ENCODE measurements at places on chromosomes 2 and 18.

- no peak for DNase-seq
Observed at GRCh38 chr2:11187731-11188130, 32.5 kb downstream of the SLC66A3 start.

DNA sequence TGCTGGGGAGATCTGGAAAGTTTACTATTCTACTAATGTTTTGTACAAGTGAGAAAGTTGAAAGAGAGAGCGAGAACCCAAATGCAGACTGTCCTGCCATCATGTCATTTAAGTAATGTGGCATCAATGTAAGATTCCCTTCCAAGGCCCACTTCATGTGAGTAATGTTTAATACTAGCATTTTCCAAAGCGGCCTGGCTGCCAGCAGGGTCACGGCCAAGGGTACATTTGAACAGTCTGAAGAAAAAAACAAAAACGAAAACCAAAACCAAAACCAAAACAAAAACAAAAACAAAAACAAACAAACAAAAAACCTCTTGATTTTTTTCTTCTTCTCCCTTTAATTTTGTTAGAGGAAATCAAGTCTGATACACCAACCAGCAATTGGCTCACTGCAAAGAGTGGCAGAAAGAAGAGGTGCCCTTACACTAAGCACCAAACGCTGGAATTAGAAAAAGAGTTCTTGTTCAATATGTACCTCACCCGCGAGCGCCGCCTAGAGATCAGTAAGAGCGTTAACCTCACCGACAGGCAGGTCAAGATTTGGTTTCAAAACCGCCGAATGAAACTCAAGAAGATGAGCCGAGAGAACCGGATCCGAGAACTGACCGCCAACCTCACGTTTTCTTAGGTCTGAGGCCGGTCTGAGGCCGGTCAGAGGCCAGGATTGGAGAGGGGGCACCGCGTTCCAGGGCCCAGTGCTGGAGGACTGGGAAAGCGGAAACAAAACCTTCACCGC, 2.2 kb downstream of the HOXD10 start:
- DNase-seq: no peak

DNA sequence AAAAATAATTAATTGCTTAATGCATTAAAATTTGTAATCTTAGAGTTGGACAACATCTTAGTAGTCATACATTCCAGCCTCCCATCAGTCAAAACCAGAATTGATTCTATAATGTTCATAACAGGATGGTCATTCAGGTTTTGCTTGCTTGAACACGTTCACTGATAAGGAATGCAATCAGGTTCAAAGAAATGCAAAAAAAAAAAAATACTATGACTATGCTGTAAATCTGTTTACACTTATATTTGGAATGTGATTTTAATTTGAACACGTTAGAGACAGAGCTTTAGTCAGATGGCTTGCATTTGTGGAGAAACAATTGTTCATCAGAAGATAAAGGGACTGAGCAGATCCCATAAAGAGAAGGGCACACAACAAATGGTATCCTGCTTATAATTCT, 131.3 kb upstream of the UNC80 start:
- DNase-seq: no peak

DNA sequence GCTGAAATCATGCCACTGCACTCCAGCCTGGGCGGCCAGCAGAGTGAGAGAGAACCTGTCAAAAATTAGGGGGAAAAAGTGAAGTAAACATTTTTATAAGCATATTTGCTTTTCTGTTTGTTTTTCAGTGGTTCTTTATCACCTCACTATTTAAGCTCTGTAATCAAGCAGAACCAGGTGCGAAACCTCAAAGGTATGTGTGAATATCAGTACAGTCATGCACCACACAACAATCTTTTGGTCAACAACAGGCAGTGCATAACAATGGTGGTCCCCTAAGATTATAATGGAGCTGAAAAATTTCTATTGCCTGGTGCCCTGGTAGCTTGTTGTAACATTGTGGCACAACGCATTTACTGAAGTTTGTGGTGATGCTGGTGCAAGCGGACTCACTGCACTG, 167.4 kb upstream of the STON1 start:
- DNase-seq: no peak

GRCh38 chr2:106759966-106760365, 126.0 kb downstream of the ST6GAL2 start:
- no peak for DNase-seq

DNA sequence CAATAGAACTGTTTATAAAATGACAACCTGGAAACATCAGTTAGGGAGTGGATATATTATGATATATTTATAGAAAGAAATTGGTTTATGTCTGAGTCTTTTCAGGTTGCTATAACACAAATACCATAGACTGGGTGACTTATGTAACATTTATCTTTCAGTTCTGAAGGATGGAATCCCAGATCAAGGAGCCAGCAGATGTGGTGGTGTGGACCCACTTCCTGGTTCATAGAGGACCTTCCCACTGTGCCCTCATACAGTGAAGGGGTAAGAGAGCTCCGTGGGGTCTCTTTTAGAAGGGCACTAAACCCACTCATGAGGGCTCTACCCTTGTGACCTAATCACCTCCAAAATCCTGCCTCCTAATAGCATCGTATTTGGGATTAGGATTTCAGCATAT, 86.7 kb downstream of the BCL2 start:
- no peak for DNase-seq

GRCh38 chr2:241893265-241893664, 23.7 kb downstream of the RTP5 start:
- no peak for DNase-seq

DNA sequence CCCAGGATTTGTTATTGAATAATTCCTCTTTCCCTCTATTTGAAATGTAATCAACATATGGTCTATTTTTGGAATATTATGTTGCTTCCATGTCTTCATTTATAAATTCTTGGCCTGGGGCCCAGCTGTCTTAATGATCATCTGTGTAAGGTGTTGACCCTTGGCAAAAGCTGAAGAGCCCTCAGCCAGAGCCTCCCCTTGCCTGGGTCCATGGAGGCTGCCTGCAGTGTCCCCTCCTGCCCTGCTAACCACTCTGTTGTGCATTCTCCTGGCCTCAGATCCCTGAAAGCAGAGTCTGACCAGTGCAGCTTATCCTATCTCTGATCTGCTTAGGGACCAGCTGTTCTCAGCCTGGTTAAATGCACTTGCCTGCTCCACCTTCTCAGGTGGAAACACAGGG, 226.1 kb upstream of the APCDD1 start:
- DNase-seq: no peak

GRCh38 chr2:140624200-140624599, 1506.6 kb downstream of the LRP1B start:
- no peak for DNase-seq

DNA sequence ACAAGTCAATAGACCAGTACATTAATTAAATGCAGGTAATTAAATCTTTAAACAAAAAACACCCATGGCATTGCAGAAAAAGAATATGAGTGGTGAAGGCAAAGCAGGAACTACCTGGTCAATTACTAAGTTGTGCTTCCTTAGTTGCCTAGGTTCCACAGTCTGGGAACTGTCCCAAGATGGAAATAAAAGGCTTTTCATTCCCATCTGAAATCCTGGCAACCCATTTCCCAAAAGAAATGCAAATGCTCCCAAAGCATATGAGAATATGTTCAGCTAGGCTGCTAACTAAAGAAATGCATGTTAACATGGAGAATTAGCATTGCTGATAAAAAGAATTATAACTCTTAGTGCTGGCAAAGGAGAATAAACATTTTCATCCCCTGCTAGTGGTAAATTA, 177.8 kb downstream of the TMEM163 start:
- DNase-seq: no peak

- DNase-seq: no peak
Observed at GRCh38 chr2:6183226-6183625, 491.0 kb downstream of the SOX11 start.

- no peak for DNase-seq
Observed at GRCh38 chr2:235554385-235554784, 60.5 kb downstream of the AGAP1 start.

DNA sequence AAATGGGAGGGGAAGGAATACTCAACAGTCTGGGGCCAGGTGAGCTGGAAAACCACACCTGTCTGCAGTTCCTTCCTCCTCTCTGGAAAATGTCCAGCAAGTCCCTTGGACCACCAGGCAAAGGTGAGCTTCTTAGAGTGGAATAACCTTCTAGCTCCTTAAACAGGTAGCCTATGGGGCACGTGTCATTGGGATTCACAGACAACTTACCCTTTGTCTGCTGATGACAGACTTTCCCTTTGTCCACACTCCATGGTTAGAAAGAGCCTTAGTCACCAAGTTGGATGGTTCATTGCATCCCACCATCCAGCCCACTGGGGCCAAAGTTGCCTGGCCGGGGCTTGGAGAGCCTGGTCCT, 98.0 kb upstream of the ITGA6 start:
- DNase-seq: no peak

DNA sequence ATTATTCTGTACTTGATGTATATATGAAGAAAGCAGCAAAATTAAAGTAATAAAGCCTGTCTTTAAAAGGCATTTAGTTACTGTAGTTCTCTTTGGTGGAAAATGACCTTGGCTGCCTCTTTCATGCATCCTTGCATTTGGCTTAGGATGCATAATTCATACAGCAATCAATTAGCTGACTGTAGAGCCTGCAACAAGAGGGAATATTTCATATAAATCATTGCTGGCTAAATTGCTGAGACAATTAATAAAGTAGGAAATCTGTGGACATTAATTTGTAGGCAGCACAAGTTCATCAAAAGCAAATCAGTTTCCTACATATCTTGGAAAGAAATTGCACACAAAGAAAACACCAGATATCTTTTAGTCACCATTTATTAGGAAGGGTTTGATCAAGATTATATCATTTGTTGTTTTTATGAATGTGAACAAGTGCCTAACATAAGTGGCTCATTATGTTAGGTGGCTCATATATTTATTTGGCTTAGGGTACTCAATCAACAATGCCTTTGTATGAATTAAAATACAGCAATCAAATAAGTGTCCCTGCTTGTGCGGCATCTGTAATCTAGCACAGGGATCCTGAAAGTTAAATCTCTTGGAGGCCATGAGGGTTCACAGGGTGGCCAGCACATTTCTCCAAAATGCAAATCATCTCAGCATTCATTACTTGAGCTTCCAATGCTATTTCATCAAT, 220.4 kb upstream of the SPOPL start:
- no peak for DNase-seq

DNA sequence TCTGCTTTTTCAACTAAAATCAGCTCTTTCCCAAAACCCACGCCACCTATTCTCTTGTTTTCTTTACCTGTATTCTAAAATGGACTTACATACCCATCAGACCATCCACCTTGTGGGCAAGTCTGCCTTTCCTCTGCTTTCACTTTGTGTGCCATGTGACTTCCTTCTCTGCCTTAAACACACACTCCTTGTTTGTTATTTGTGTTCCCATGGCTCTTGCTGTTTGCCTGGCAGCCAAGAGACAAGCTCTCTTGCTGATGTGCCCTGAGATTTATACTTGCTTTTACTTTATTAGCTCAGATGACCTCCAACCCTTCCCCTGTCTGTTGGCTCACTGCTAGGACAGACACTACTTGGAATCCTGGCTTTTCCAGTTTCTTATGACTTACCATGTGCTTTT, 309.7 kb upstream of the LRRTM4 start:
- DNase-seq: no peak

DNA sequence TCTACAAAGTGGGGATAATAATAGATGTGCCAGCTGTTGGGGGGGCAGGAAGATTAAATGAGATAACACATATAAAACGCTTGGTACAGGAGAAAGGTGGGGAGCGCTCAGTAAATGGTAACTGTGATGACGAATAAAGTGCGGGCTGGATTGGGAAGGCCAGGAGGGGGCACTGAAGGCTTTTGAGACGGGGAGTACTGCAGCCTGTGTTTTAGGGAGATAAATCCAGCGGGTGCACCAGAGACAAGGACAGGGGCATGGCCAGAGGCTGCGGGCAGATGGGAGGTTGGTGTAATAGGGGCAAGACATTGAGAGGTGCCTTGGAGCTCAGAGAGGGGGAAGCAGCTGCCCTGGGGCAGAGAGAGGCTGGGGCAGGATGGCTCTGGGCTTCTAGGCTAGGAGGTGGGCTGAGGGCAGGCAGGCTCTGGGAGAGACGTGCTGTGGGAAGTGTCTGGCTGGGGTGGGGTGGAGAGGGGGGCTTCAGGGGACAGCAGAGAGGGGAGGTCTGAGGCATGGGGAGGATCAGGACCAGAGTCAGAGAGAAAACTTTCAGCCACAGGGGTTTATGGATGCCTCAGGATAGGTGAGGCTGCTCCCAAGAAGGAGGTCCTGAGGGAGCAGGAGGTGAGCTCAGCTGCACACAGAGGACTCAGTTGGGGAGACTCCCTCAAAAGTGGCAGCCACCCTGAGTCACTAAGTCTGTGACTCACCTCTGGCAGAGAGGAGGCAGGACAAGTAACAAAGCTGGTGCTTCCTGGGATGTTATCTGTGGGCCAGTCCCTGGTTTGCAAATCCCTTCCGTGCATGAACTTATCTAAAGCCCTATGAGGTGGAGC, 18.8 kb downstream of the TEX44 start:
- no peak for DNase-seq

DNA sequence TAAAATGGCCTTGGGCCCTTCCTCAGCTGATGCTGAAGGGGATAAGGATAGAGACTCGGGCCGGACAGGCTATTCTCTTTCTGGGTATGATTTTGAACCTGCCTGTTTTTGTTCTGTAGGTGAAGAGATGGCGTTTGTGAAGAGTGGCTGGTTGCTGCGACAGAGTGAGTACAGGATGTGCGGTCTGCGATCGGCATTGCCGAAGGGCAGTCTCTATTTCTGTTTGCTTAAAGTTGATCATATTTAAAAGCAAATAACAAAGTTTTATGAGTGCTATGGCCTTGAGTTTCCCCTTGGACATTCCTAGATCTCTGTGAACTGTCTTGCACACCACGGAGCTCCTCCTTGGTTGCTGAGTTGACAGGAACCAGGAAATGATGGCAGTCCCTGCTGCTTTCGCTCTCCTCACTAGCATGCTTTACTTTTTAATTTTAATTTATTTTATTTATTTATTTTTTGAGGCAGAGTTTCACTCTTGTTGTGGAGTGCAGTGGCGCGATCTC, 15.7 kb downstream of the PLEKHB2 start:
- no peak for DNase-seq

- no peak for DNase-seq
Observed at GRCh38 chr18:26466026-26466425, 82.3 kb downstream of the KCTD1 start.

- no peak for DNase-seq
Observed at GRCh38 chr18:63236406-63236805, 83.2 kb downstream of the BCL2 start.

All from right renal cortex interstitium (tissue), 3 donors.